ENCODE measurements at places on chromosomes 11 and 22. TPM values are rescaled to one million over a fixed set of nuclear protein-coding genes. Genes with fewer than 3 reads are reported as not detected.
A peak's percentile ranks its signal among the peaks of the same experiment; 100 is the strongest.

Gene BEST1
- 0.65 TPM for total RNA-seq

Gene ASCL2
- total RNA-seq, result 2.7 TPM

Gene TRPT1
- 23.9 TPM for total RNA-seq

Gene CCDC81
- total RNA-seq, result 0.79 TPM

Gene BRSK2
- total RNA-seq, result 0.96 TPM

Gene RGL4
- 13.5 TPM for total RNA-seq

Gene BMAL1
- total RNA-seq, result 20.2 TPM

Gene CHRDL2
- total RNA-seq, result not detected

DNA sequence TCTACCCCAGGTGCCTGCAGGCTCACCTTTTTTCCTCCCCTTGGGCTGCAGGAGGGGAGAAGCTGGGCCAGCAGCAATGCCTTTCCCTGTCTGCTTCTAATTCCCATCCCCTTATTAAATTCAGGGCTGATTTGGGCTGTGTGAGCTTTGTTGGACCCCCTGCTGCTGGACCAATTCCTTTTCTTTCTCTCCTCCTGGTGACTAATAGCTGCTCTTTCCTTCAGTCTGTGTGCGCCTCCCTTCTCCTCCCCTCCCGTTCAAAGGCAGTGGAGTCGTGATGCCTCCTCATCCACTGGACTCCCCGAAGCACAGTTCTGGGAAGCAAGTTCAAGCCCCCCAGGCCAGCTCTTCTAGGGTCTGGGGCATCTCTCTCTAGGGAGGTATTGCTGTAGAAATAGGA lies 567.9 kb upstream of the CADM1 start:
- DNase-seq, result no peak

DNA sequence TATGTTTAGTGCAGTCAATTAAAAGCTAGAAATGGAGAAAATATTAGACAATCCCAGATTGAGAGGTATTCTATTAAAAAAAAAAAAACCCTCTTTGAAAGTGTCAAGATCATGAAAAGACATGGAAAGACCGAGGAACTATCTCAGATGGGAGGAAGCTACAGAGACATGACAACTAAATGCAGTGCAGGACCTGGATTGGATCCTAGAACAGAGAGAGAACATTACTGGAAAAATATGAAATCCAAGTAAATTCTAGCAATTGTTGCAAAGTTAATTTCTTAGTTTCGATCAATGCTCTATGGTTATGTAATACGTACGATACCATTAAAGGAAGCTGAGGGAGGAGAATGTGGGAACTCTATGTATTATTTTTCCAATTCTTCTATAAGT lies 43.2 kb downstream of the SLC1A2 start:
- no peak for DNase-seq

- peak; percentile 85 for DNase-seq
Measured at GRCh38 chr11:6402561-6402981, 12.3 kb downstream of the SMPD1 start.

DNA sequence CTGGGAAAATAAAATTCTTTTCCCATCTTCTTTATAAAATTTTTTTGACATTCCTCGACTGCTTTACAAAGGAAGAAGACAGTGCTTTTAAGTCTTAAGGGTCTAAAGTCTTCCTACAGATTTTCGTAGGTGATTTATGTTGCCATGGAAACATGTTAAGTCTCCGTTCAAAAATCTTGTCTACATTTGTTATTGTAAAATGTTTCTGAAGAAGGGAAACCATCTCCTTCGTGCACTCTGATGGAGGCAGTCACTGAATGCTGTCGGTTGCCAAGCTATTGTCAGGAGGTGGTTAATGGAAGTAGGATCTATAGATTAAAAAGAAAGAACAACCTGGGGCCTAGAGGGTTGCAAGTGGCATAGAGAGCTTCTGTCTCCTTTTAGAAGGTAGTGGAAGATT lies 52.6 kb downstream of the MAP6 start:
- no peak for DNase-seq

DNA sequence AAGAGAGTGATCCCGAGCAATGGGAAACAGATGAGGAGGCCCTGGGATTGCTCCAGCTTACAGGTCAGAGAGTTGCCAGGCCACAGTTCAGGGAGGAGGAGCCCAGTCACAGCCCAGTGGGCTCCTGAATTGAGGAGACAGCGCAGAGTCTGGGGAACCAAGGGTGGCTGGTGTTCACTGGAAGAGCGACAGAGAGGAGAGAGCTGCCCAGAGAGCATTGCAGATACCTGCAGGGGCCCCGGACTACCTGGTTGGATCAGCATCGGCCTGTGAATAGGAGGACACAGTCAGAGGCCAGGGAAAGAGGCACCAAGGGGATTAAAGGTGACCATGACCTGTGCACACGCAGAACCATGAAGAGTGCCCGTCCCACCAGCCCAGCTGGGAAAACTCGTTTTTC lies 648.6 kb downstream of the TBC1D22A start:
- DNase-seq, result no peak

- DNase-seq, result no peak
Measured at GRCh38 chr11:116787436-116787785, 412 bp downstream of the ZPR1 start.

- DNase-seq, result no peak
Measured at GRCh38 chr11:71986131-71986530, 12.6 kb upstream of the IL18BP start.

GRCh38 chr11:57792060-57792541 lies 30.5 kb downstream of the CTNND1 start:
- DNase-seq, result peak; percentile 89

- no peak for DNase-seq
Measured at GRCh38 chr11:20618083-20618482, 18.7 kb downstream of the SLC6A5 start.

- no peak for DNase-seq
Measured at GRCh38 chr11:64653388-64653973, 62.5 kb downstream of the SLC22A12 start.

- DNase-seq, result no peak
Measured at GRCh38 chr22:33850193-33850592, 70.1 kb downstream of the LARGE1 start.

DNA sequence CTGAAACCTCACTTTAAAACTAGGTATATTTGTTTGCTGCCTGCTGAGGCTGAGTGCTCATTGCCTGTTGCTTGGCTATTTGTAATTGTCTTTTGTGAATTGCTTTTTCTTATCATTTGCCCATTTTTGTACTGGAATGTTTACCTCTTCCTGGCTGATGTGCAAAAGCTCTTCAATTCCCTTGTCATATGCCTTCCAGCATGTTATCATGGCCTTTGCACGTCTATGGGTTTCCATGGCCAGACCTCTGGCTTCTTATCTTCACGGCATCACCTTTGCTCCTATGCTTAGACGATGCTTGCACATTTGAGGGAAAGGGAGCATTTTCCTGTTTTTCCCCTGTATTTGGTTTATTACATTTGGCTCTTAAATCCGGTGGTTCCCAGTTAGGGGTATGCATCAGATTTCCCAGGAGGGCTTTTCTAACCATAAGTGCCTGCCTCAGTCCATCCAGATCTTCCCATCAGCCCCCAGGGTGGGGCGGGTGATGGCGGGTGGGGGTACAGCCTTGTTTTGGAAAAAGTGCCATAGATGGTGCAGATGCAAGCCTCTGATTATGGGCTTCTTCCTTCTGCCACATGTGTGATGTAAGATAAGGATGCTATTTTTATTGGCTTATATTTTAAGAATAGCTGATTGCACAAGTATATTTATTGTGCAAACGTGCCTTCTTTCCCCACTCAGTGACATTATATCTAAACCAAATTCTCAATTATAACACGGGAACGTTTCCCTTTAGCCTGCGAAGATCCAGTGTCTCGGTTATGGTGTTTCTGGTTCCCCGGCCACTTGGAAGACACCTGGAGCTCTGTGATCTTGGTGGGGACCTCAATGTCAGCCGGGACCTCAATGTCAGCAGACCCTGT lies 70.6 kb upstream of the SEPTIN5 start:
- DNase-seq, result no peak
